CD4-positive, alpha-beta memory T cell (primary cell): ENCODE measurements at places on chromosomes 5 and 9.

DNA sequence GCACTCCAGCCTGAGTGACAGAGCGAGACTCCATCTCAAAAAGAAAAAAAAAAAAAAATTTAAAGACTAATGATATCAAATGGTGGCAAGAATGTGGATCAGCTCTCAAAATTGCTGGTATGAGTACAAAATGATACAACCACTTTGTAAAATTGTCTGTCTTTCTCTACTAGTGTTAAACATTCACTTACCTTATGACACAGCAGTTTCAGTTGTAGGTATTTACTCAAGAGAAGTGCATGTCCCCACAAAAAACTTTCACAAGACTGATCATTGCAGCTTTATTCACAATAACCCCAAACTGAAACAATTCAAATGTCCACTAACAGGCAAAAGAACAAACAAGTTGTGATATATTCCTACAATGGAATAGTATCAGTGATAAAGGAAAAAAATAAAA, 14.7 kb upstream of the CETN3 start:
- no peak for DNase-seq

DNA sequence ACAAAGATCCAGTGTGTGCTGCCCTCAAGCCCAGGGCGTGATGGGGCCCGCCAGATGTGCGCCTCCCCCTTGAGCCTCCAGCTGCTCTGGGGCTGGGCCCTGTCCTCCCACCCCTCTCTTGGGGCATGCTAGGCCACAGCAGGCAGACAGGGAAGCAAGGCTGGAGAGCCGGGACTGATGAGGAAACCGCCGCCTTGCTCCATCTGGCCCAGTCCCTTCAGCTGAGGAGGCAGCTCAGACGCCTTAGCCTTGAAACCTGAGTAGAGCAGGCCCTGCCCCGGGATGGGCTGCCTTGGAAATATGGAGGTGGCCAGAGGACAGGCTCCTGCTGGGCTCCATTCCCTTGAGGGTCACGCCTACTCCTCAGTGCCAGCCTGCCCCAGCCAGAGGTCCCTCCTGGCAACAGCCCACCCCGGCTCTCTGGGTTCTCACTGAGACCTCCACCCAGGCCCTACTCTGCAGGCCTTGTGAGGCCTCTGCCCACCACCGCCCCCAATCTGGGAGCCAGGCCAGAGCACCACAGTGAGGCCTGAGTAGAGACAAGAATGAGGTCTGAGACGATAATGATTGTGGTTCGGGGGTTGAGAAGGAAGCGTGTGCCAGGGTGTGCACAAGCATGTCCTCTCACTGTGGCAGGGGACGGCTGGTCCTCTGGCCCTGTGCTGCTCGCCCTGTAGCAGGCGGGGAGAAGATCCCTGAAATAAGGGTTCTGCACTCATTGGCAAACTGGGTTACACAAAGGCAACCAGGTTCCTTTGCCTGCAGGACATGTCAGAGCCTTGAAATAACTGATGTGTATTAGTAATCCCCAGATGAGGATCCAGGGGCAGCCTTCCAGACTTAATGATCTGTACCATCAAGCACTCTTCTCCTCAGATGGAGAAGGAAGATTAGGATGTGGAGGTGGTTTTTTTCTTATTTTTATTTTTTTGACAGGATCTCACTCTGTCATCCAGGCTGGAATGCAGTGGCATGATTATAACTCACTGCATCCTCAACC, 30.9 kb downstream of the CXXC5 start:
- DNase-seq = no peak

DNA sequence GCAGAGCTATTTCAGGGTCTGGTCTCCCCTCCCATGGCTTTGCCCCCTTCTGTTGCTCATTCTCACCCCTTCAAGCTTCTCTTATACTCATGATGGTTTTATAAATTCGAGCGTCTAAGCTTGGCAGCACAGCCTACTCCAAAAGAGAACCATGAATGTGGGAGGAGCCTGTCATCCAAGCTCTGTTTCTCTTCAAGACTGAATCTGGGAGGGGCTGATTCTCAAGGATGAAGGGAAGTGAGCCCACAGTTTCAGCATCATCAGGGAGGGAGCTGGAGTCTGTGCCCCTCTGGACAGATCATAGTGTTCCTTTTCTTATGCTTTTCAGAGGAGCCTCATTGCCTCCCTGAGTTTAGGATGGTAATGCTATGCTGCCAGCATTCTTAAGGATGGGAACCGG, 168.6 kb downstream of the CFAP90 start:
- no peak for DNase-seq

- no peak for DNase-seq
These were observed 138.7 kb downstream of the RAPGEF6 start for GRCh38 chr5:131496400-131496713.

GRCh38 chr5:167745868-167746267, 545.6 kb upstream of the WWC1 start:
- DNase-seq = no peak

GRCh38 chr9:21018177-21018576, 13.3 kb downstream of the HACD4 start:
- DNase-seq = no peak

- no peak for DNase-seq
These were observed 81.7 kb downstream of the MACROH2A1 start for GRCh38 chr5:135317286-135317685.
